Colonic mucosa (tissue), 4 donors: ENCODE measurements at places on chromosomes 12 and 14.

GRCh38 chr12:6110006-6110405 lies 14.5 kb downstream of the VWF start:
- H3K4me3 ChIP-seq, result no peak overlapping the region
- no peaks in the 10 kb centered on the region for H3K27me3 ChIP-seq
- no peak overlapping the region for H3K27ac ChIP-seq
- no peaks in the 10 kb centered on the region for H3K36me3 ChIP-seq
- DNase-seq, result no peak

DNA sequence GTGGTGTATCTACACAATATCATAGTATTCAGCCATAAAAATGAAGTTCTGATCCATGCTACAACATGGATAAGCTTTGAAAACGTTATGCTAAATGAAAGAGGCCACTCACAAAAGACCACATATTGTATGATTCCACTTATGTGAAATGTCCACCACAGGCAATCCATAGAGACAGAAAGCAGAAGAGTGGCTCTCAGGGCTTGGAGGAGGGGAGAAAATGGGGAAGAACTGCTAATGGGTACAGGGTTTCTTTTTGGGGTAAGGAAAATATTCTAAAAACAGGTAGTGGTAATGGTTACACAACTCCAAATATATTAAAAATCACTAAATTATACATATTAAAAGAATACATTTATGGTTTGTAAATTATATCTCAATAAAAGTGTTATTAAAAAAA lies 16.5 kb downstream of the SCNN1A start:
- H3K36me3 ChIP-seq, result no peaks in the 10 kb centered on the region
- no peaks in the 10 kb centered on the region for H3K27me3 ChIP-seq
- peak overlapping the region; percentile 93 for H3K27ac ChIP-seq
- H3K4me3 ChIP-seq, result no peak overlapping the region
- no peak for DNase-seq
- peaks cover 12% of the 10 kb centered on the region for H3K4me1 ChIP-seq

- H3K4me1 ChIP-seq, result no peaks in the 10 kb centered on the region
- H3K27ac ChIP-seq, result no peak overlapping the region
- no peak overlapping the region for H3K4me3 ChIP-seq
- H3K27me3 ChIP-seq, result no peaks in the 10 kb centered on the region
Measured at GRCh38 chr12:113862590-113863454, 103.3 kb downstream of the RBM19 start.

DNA sequence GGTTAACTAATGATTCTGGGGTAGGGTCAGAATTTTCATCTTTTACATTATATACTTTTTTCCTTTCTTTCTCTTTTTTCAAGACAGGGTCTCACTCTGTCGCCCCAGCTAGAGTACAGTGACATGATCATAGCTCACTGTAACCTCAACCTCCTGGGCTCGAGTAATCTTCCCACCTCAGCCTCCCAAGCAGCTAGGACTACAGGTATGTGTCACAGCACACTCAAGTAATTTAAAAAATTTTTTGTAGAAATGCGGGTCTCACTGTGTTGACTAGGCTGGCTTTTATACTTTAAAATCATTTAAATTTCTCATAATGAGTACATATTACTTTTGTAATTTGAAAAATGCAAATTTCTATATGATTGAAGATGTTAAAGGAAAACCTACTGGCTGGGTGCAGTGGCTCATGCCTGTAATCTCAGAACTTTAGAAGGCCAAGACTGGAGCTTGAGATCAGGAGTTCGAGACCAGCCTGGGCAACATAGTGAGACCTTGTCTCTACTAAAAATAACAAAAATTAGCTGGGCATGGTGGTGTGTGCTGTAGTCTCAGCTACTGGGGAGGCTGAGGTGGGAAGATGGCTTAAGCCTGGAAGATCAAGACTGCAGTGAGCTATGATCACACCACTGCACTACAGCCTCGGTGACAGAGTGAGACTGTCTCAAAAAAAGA lies 25.7 kb downstream of the R3HDM2 start:
- H3K27ac ChIP-seq, result no peak overlapping the region
- H3K27me3 ChIP-seq, result no peaks in the 10 kb centered on the region
- no peak for DNase-seq
- H3K36me3 ChIP-seq, result no peaks in the 10 kb centered on the region
- no peak overlapping the region for H3K4me3 ChIP-seq

- H3K4me3 ChIP-seq, result no peak overlapping the region
- H3K4me1 ChIP-seq, result no peaks in the 10 kb centered on the region
- H3K36me3 ChIP-seq, result no peaks in the 10 kb centered on the region
- no peak overlapping the region for H3K27ac ChIP-seq
- no peak for DNase-seq
- H3K27me3 ChIP-seq, result no peaks in the 10 kb centered on the region
Measured at GRCh38 chr12:88383405-88383804, 196.9 kb downstream of the KITLG start.

DNA sequence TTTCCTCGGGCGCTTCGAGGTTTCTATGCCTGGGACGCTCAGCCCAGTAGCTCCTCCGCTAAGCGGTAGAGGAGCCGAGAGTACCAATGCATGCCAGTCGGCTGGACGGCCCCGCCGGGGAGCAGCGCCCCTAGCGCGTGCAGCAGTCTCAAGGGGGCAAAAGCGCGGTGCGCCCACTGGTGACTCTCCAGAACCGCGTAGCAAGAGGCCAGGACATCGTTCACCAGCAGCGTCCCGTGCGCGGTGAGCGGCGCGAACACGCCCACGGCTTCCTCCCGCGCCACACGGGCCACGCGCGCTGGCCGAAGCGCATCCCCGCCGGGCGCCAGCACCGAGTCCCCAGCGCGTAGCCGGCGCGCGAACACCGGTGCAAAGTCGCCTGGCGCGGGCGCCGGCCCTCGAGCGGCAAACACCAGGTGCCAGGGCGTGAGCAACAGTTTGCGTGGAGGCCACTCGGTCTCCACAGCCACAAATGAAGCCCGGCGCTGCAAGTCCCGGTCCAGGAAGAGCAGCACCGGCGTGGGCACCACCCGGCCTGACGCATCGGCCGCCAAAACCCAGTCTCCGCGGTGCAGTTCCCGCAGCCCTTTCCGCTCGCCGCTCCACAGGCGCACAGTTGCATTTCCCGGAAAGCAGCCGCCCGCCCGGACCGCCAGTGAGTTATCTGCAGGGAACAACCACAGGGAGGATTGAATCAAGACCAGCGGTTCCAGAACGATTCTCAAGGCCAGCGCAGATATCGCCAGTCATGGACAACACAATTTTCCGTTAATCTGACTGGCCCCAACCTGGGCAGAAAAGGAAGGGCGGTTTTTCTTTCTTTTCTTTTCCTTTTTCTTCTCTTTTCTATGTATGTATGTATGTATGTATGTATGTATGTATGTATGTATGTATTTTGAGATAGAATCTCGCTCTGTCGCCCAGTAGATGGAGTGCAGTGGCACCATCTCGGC lies 4.5 kb downstream of the DHH start:
- H3K27ac ChIP-seq, result no peak overlapping the region
- H3K36me3 ChIP-seq, result no peaks in the 10 kb centered on the region
- no peak for DNase-seq
- H3K27me3 ChIP-seq, result peaks cover 61% of the 10 kb centered on the region
- peaks cover 6% of the 10 kb centered on the region for H3K4me1 ChIP-seq
- peak overlapping the region; percentile 23 for H3K4me3 ChIP-seq

DNA sequence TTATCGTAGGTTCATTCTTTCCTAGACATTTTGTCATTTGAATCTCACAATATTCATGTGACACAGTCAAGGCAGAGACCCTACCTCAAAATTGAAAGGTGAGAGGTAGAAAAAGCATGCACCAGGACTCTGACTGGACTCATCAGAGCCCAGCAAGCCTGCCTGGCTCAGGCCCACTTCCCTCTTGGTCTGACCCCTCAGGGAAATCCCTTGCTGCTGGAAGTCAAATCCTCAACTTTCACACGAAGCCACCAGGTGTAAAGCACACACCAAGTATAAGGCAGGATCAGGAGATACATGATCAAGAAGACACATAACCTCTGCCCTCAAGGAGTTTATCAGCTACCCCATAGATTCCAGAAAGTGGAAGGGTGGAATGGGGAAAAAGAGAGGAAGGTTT lies 18.8 kb downstream of the NIN start:
- no peak overlapping the region for H3K4me3 ChIP-seq
- no peaks in the 10 kb centered on the region for H3K27me3 ChIP-seq
- H3K4me1 ChIP-seq, result no peaks in the 10 kb centered on the region
- no peak overlapping the region for H3K27ac ChIP-seq

GRCh38 chr14:65860956-65861611 lies 448.6 kb downstream of the FUT8 start:
- H3K4me3 ChIP-seq, result no peak overlapping the region
- H3K36me3 ChIP-seq, result no peaks in the 10 kb centered on the region
- DNase-seq, result no peak

DNA sequence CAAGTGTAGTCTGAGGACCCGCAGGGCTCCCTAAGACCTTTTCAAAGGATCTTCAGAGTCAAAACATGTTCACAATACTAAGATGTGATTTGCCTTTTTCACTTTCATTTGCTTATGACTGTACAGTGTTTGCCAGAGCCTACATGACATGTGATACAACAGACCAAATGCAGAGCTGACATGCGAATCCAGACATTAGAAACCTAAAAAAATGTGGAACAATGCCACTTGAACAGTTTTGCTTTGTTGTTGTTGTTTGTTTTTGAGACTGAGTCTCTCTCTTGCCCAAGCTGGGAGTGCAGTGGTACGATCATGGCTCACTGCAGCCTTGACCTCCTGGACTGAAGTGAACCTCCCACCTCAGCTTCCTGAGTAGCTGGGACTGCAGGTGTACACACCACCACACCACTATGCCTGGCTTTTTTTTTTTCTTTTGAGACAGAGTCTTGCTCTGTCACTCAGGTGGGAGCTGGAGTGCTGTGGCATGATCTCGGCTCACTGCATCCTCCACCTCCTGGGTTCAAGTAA lies 5.3 kb upstream of the RAB35 start:
- no peak overlapping the region for H3K27ac ChIP-seq
- no peaks in the 10 kb centered on the region for H3K27me3 ChIP-seq
- H3K4me1 ChIP-seq, result peaks cover 3% of the 10 kb centered on the region
- no peak overlapping the region for H3K4me3 ChIP-seq
- no peaks in the 10 kb centered on the region for H3K36me3 ChIP-seq

GRCh38 chr12:32819424-32819823 lies 63.7 kb upstream of the YARS2 start:
- no peak overlapping the region for H3K4me3 ChIP-seq
- no peaks in the 10 kb centered on the region for H3K4me1 ChIP-seq
- no peaks in the 10 kb centered on the region for H3K36me3 ChIP-seq

DNA sequence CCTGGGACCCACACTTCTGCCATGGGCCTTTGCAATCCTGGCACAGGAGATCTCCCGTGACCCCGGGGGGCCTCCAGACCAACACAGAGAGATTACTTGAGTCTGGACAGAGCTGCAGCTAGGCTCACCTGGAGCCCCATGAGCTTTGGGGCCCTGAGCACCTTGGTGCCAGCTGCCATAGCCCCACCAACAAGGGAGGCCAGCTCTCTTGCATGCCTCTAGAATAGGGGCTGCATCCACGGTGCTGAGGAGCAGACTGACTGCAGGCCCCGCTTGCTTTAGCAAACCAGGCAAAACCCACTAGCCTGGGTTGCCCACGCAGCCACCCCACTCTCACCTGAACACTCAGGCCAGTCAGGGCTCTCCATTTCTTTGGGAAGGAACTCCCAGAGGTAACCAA lies 3.7 kb upstream of the OR4N2 start:
- H3K27ac ChIP-seq, result no peak overlapping the region
- no peaks in the 10 kb centered on the region for H3K36me3 ChIP-seq
- no peaks in the 10 kb centered on the region for H3K4me1 ChIP-seq

DNA sequence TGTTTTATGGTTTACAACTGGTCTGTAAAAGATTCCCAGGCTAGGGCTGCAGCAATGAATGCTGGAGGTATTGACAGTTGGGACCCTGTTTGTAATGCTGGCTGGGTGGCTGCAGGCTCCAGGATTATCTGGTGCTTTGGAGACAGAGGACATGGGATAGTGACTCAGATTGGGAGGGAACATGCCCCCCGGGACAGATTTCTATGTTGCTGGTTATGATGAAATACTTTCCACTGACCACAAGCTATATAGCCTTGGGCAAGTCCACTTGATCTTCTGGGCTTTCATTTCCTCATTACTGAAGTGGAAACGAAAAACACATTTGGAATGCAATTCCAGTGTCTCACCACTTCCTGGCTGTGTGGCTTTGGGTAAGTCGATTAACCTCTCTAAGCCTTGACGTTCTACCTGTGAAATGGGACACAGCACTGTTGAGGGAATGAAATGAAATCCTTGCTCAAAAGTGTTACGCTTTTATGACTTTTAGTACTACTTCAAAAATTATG lies 6.3 kb upstream of the TPCN1 start:
- no peaks in the 10 kb centered on the region for H3K36me3 ChIP-seq
- no peak for DNase-seq
- H3K4me3 ChIP-seq, result no peak overlapping the region
- H3K27me3 ChIP-seq, result no peaks in the 10 kb centered on the region
- H3K27ac ChIP-seq, result peak overlapping the region; percentile 56

- no peaks in the 10 kb centered on the region for H3K27me3 ChIP-seq
- DNase-seq, result no peak
- H3K36me3 ChIP-seq, result no peaks in the 10 kb centered on the region
- H3K4me3 ChIP-seq, result no peak overlapping the region
- H3K4me1 ChIP-seq, result no peaks in the 10 kb centered on the region
Measured at GRCh38 chr12:26646571-26646970, 186.4 kb downstream of the ITPR2 start.

DNA sequence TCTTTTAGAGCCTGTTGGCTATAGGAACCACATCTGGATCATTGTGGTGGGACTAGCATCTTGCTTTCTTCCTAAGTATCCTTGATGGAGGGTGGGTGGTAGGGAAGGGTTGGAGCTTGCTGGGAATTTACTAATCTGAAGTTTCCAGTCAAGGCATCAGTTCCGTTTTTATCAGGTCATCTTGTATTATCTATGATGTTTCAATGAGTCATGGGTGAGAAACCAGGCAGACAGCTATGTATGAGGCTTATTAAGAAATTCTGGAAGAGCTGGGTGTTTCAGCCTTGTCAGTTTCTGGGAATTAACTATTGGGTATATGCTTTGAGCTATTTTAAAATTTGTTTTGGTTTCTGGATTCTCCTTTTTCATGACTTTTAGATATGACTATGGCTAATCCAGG lies 11.3 kb downstream of the TSFM start:
- DNase-seq, result no peak
- no peaks in the 10 kb centered on the region for H3K4me1 ChIP-seq
- H3K27me3 ChIP-seq, result no peaks in the 10 kb centered on the region
- H3K27ac ChIP-seq, result no peak overlapping the region
- no peak overlapping the region for H3K4me3 ChIP-seq

DNA sequence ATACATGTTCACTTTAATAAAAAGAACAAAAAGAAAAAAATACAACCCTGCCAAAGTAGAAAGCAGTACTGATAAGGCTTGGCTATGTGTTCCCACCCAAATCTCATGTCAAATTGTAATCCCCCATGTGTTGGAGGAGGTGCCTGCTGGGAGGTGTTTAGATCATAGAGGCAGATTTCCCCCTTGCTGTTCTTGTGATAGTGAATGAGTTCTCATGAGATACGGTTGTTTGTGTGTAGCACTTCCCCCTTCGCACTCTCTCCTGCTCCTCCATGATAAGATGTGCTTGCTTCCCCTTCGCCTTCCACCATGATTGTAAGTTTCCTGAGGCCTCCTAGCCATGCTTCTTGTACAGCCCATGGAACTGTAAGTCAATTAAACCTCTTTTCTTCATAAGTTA lies 59.9 kb downstream of the USP15 start:
- H3K36me3 ChIP-seq, result peaks cover 10% of the 10 kb centered on the region
- no peak overlapping the region for H3K27ac ChIP-seq
- no peaks in the 10 kb centered on the region for H3K4me1 ChIP-seq
- DNase-seq, result no peak
- no peaks in the 10 kb centered on the region for H3K27me3 ChIP-seq
